ENCODE measurements at places on chromosomes 11 and 22.

DNA sequence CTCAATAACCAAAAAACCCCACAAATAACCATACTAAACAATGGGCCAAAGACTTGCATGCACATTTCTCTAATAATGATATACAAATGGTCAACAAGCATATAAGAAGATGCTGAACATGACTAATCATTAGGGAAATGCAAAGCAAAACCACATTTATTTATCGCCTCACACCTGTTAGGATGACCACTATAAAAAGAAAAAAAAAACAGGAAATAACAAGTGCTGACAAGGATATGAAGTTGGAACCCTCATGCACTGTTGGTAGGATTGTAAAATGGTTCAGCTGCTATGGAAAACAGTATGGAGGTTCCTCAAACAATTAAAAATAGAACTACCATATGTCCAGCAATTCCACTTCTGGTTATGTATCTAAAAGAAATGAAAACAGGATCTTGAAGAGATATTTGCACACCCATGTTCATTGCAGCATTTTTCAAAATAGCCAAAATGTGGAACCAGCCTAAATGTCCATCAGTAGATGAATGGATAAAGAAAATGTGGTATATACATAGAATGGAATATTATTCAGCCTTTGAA, 66.2 kb downstream of the AMBRA1 start:
- DNase-seq = no peak

DNA sequence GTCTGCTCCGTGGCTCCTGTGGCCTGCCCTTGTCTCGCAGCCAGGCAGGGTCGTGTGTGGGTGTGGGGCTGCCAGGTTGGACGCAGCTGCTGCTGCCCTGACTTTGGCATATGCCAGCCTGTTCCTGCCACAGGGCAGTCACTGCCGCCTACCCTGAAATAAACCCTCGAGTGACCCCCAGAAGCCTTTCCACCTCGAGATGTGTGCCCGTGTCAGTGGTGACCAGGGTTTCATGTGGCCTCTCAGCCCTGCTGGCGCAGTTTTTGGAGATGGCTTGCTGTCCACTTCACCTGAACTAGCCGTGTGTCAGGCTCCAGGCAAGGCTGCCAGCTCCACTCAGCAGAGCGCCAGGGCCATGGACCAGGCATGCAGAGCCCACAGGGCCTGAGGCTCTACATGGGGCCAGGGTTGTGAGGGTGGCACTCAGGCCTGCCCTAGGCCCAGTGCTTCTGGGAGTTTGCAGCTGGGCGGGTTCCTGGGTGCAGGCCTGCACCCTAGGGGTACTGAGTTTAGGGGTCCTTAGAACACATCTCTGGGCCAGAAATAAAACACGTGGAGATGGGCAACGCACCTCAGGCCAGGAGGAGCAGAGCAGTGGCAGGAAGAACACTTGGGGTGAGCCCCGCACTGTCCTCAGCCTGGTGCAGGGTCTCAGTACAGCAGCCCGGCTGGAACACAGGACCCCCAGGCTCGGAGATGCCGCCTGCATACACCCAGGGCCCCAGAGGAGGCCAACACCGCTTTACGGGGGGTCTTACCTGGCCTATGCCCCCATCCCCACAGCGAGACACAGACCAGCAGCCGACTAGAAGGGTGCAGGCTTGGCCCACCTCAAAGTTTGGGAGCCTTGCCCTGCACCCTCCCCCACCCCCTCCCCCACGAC, 8.8 kb upstream of the PANX2 start:
- DNase-seq = no peak

DNA sequence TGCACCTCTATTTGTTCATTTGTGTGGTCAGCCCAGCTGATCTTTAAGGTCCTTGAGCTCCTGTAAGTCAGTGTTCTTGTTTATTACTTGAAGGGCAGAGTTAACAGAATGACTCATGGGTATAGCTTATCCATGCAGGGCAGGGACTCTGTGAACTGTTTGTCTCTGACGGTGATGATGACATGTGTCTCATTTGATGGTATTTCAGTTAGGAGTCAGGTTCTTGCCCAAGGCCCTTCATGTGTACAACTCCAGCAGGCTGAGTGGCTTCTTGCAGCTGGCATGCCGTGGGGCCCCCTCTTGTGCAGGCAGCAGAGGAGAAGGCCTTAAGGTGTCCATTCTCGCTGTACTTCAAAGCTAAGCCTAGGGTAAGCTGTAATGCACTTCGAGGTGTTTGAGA, 165.1 kb downstream of the DBX1 start:
- DNase-seq = no peak

GRCh38 chr11:101439488-101439887, 144.3 kb downstream of the TRPC6 start:
- DNase-seq = no peak

- DNase-seq = no peak
Measured at GRCh38 chr11:129259931-129260348, 67.8 kb upstream of the ARHGAP32 start.

DNA sequence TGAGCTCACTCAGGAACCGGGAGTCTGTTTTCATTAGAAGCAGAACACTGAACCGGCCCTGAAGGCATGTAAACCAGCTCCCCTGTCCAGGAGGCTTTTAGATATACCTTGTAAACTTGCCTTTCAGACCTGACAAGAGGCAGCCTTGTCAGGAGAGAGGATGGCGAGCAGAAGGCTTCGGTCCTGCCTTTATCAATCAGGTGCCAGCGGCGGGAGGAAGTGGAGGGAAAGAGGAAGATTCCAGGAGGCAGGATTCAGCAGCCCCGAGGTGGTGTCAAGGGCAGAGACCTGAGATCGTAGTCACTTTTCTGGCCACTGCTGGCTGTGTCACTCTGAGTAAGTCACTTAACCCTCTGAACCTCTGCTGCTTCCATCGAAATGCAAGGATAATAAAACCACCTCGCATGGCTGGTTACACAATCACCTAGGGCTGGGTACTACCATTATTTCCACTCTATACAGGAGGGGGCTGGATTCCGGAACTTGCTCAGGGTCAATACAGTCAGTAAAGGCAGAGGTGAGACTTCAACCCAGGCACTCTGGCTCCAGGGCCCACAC, 181.0 kb downstream of the CHST1 start:
- no peak for DNase-seq

DNA sequence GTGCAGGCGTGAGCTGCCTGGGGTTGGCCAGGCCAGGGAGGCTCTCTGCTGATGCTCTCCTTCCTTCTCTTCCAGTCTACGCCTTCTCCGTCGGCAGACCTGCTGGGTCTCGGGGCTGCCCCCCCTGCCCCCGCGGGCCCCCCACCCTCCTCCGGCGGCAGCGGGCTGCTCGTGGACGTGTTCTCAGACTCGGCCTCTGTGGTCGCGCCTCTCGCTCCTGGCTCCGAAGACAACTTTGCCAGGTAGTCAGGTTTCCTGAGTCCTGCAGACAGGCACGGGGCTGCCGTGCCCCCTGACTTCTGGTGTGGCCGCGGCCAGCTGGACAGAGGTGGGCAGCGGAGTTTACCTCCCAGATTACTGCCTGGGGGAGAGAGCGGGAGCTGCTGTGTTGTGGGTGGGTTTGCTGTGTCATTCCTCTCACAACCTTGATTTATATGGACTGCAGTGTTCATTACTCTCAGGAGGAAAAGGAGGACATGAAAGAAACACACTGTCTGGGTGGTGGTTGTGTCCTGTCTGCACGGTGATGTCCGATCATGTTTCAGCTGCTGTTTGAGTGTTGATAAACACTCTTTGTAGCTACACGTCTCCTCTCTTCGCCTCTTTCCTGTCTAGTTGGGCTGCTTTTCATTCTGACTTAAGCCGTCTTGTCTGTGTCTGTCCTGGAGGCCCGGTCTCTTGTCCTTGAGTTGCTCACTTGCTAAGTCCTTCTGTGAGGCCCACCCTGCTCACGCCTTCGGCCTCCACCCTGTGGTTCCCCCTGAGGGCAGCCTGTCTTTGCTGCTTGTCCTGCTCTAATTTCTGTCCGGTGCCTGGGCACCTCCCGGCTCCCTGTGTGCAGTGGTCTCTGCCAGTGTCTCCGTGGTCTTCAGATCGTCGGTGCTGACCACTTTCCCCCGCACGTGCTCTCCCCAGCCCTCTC, 35.9 kb downstream of the MUC6 start:
- DNase-seq = no peak

DNA sequence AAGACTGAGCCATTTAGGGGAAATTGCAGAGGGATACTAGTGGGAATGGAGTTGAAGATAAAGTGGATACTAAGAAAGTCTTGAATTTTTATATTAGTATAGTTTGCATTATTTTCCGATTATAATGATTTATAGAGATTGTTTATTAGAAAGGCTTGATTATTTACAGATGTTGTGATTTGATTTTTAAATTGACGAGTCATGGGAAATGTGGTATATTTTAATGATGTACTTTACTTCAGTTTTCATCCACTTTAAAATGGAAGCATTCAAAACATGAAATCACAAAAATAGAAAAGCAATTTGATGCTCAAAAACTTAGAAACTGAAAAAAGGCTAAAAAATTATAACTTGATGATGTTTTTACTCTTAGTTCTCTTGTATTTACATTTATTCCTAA, 21.2 kb downstream of the USP47 start:
- no peak for DNase-seq

- no peak for DNase-seq
Measured at GRCh38 chr11:64256300-64256699, 5.0 kb downstream of the PLCB3 start.

GRCh38 chr11:121722431-121723245, 269.9 kb upstream of the SORL1-AS1 start:
- peak; percentile 7 for DNase-seq

DNA sequence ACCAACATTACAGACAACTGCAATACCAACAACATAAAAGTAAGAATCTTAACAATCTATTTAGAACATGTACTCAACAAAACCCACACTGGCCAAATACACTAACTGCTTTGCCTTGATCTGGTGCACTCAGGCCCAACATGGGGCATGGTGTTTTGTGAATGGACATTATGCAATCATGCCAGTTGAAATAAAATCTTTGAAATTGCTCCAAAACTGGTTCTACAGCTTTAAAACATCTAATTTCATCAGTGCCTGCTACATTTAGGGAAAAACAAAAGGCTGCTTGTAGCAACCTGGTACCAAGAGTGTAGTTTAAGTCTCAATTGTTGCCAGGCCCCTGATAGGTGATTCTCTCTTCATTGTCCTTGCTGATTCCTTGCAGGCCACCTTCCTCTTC, 3.3 kb upstream of the CTR9 start:
- DNase-seq = no peak

DNA sequence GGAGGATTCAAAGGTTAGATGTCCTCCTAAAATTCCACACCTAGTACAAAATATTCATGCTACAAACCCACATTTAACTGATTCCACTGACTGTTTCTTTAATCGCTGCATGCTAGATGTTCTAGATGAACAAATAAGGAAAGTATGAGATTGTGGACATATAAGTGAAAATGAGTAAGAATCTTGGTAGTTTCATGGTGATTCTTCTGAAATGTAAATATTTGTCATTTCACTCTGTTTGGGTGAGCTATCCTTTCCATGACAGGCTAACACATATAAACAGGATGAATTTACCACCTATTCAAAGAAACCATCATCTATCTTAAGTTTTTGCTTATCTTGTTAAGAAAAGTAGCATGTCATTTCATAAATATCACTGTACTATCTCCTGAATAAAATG, 14.8 kb downstream of the OR5B3 start:
- DNase-seq = no peak

DNA sequence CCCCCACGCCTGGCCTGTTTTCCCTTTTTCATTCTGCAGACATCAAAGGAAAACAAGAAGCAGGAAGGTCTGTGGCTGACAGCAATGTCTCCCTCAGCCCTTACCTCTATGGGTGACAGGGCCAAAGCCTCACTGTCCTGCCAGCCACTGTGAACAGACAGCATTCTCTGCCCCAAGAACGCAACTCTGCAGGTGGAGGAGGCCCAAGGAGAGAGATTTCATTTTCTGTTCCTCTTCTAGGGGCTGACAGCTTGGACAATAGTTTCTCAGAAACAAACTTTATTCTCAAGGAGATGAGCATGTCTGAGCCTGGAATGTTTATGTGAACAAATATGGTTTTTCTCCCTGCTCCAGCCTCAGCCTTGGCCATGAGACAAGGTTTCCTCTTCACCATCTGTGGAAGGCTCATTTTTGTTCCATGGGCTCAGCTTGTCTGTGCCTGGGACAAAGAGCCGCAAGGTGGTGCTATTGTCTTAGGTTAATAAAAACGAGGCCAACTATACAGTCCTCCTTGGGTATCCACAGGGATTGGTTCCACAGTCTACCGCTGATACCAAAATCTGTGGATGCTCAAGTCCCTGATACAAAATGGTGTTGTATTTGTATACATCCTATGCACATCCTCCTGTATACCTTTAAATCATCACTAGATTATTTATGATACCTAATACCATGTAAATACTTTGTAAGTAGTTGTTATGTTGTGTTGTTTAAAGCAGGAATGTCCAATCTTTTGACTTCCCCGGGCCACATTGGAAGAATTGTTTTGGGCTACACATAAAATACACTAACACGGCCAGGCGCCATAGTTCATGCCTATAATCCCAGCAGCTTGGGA, 5.8 kb downstream of the PIWIL3 start:
- no peak for DNase-seq

DNA sequence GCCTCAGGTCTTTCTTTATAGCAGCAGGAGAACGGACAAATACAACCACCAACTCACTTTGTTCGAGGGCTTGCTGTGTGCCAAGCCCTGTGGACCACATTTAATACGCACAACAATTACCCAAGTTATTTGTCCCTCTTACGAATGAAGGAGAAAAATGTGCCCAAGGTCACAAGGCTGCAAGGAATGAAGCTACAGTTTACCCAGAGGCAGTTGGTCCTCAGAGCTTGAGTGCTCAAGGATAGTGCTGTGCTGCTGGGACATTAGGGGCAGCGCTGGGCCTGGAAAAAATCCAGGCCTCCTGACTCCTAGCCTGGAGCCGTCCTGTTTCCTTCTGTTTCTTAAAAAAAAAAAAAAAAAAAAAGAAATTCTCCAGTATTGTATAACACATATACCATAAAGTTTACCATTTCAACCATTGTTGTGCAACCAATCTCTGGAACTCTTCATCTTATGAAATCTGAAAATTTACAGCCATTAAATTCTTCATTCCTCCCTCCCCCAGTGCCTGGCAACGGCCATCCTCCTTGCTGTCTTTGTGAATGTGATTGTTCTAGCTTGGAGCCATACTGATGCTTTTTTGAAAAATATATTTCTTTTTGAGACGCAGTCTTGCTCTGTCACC, 1.0 kb upstream of the C11orf86 start:
- no peak for DNase-seq

DNA sequence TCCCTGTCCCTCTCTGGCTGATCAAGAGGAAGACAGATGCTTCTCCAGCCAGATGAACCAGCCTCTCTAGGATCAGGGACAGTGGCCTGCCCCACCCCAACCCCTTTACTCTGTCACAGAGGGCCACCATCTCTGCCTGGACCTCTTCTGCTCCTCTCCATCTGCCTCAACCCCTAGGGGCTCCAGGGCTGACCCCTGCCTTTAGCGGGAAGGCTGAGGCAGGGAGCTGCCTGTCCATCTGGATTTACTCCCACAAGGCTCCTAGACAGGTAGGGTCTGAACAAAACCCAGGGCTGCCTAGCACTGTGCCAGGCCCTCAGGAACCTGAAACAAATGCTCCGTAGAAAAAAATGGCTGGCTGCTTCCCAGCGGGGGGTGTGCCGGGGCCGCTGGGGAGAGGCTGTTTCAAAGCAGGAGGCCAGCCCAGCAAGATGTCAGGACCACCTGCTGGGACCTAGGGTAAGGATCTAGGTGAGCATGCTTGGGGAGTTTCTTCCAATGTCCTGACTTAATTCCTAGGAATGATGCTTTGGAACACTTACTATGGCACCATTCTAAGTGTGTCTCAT, 3.2 kb downstream of the CHST1 start:
- DNase-seq = no peak

Measured in NCI-H1436 treated with DMSO at 0.1 percent for 48 hours (cell line).